T-helper 2 cell treated with Interferon-gamma antibody and Interleukin-4, amounts not matched to agents 5 μg/mL and 100 μg/mL, for 36 hours (primary cell): ENCODE measurements at places on chromosomes 13 and 19.

GRCh38 chr13:75366380-75367280 lies 115.3 kb downstream of the TBC1D4 start:
- DNase-seq: no peak

DNA sequence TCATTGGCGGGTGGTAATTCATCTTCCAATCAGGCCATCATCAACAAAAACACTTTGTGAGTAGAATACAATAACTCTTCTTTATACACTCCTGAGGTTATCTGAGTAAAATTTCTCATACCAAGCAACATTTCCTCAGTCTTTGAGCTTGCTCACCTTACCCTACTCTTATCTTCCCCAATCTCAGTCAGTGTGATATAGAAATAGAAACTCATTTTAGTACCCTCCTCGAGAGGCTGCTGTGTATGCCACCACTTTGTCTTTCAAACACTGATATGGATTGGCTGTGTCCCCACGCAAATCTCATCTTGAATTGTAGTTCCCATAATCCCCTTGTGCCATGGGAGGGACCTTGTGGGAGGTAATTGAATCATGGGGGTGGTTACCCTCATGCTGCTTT lies 209.7 kb downstream of the RBM26 start:
- peak; percentile 20 for DNase-seq

GRCh38 chr13:88552966-88553365 lies 881.8 kb downstream of the SLITRK5 start:
- no peak for DNase-seq

- DNase-seq: peak; percentile 69
These were observed 67.4 kb downstream of the STK24 start for GRCh38 chr13:98509271-98510155.

DNA sequence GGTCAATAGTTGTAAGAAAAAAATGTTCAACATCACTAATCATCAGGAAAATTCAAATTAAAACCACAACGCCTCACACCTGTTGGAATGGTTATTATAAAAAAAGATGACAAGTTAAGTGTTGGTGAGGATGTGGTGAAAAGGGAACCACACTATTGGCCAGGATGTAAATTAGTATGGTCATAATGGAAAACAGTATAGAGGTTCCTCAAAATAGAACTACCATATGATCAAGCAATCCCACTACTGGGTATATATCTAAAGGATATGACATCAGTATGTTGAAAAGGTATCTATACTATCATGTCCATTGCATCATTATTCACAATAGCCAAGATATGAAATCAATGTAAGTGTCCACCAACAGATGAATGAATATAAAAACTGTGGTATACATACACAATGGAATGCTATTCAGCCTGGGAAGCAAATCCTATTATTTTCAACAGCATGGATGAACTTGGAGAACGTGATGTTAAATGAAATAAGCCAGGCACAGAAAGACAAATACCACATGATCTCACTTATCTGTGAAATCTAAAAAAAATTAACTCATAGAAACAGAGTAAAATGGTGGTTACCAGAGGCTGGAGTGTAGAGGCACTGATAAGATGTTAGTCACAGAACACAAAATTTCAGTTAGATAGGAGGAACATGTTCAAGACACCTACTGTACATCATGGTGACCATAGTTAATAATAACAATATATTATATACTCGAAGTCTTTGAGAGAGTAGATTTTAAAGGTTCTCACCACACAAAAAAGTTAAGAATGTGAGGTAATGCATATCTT lies 56.6 kb downstream of the TBC1D4 start:
- DNase-seq: no peak

DNA sequence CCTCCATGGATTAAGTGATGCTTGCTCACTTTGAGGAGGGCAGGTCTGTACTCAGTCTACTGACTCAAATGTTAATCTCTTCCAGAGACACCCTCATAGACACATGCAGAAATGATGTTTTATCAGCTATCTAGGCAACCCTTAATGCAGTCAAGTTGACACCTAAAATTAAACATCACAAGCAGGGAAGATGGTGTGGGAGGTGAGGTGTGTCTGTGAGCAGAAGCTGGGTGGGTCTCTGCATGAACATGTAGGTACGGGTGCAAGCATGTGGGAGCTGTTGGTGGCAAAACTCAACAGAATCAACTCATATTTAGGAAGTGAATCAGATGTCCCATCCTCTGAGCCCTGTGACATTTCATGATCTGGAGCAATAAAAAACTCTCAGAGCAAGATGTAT lies 249.2 kb upstream of the SGCG start:
- DNase-seq: no peak

DNA sequence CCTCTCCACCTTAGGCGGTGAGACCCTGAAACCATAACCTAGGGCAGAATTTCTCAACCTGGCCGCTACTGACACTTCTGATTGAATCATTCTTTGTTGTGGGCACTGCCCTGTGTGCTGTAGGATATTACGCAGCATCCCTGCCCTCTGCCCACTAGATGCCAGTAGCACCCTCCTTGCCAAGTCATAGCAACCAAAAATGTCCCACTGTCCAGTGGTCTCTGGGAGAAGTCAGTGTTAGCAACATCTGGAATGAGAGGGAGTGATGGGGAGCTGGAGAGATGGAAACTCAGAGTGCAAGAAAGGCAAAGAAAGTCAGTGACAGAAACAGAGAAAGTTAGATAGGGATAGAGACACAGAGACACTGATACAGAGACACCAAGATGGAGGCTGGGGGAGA lies 13.6 kb downstream of the KLK4 start:
- no peak for DNase-seq

- peak; percentile 37 for DNase-seq
These were observed 22.3 kb upstream of the XPO4 start for GRCh38 chr13:20924758-20925394.

GRCh38 chr13:46206143-46206542 lies 5.6 kb upstream of the LRRC63 start:
- DNase-seq: no peak

DNA sequence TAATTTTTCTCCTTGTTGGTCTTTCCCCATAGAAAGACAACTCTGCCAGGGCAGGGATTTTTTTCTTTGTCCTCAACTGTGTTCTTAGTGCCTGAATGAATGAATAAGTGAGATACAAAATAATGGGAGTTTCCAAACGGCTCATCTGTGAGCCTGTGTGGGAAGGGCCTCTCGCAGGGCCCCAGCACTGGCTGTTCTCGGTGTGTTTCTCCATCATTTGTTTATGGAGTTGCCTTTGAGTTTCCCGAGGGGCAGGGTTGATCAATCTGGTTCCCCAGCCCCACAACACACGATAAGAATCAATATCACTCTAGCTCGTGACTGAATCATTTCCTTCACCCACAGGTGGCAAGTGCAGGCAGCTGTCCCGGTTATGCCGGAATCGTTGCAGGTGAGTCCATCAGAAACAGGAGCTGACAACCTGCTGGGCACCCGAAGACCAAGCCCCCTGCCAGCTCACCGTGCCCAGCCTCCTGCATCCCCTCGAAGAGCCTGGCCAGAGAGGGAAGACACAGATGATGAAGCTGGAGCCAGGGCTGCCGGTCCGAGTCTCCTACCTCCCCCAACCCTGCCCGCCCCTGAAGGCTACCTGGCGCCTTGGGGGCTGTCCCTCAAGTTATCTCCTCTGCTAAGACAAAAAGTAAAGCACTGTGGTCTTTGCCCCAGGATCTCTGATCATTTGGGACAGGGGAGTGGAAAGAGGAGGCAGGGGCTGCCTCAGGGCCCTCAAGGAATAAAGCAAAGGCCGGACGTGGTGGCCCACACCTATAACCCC lies 14.9 kb downstream of the FXYD5 start:
- DNase-seq: no peak

- DNase-seq: no peak
These were observed 94.7 kb downstream of the ZDHHC20 start for GRCh38 chr13:21364357-21364756.

DNA sequence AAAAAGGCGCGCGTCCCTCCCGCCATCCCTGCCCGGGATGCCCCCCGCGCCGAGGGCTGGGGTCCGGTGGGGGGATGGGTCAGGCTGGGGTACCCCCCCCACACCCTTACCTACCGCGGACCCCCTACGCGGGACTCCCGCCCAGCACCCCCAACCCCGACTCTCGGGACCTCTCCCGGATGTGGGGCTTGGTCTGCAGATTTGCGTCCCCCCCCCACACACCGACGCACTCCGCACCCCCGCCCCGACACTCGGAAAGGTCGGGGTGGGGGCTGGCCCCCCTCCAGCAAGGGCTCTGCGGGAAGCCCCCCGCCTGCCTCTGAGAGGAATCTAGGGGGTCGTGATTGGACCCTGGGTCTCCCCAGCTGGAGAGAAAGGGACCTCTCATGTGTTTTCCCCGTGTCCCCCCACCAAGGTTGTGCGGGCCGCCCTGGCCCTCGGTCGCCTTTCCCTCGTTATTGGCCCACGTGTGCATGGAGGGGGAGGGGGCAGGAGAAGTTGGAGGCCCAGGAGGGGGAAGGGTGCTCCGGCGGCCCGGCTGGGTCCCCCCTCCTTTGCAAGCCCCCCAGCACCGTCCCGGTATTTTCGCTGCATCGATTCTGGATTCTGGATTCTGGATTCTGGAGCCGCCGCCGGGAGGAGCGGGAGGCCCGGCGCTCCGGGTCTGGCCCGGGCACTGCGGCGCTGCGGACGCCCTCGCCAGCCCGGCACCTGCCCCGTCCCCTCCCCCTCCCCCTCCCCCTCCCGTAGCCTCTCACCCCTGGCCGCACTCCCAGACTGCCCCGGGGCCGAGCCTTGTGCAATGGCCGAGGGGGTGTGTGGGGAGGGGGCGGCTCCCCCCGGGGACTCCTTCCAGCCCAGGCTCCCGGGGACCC lies 607 bp downstream of the NFIC start:
- DNase-seq: no peak

- no peak for DNase-seq
These were observed 541.1 kb upstream of the SPRY2 start for GRCh38 chr13:80881942-80882445.

DNA sequence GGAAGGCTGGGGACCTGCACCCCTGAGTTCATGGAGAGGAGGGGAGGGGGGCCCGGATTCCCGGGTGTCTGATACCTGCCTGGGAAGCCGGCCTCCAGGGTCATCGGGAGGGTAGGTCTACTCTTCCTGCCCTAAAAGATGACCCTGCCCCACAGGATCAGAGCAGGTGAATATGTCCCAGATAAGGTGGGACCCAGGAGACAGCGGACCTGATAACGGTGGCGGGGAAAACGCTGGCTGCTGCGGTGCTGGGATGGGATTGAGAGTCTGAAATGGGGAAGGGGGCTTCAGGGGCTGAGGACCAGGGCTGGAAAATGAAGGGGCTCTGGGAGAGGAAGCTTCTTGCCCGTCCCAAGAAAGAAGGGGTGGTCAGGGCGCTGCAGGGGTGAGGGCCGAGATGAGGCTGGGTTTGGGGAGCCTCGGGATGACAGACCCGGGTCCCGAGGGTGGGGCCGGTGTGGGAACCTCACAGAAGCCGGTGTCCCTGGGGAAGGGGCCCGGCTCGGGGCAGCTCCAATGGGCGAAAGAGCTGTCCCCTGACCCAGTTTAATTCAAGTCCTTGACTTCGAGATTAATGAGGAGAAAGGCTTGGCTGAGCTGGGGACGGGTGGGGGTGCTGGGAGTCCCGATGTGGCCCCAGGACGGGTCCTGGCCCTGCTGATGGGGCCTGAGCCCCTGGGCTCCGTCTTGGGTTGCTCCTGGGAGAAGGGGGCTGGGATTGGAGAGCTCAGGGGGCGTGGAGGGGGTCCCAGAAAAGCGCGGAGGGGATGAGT lies 823 bp downstream of the TTYH1 start:
- no peak for DNase-seq

DNA sequence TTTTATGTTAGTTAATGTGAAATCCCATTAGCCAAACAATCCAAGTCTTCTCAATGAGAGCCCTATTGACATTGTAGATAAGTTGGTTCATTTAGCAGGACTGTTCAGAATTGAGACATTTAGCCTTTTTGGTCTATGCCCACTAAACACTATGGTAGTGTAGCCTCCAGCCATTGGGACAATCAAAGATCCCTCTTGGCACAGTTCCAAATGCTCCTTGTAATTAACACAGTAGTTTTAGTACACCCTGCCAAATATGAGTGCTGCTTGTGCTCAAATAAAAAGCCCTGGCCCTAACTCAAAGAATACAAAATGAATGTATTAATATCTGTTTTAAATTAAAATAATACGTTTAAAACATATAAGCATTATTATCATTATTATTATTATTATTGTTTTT lies 15.4 kb upstream of the FAM216B start:
- no peak for DNase-seq

DNA sequence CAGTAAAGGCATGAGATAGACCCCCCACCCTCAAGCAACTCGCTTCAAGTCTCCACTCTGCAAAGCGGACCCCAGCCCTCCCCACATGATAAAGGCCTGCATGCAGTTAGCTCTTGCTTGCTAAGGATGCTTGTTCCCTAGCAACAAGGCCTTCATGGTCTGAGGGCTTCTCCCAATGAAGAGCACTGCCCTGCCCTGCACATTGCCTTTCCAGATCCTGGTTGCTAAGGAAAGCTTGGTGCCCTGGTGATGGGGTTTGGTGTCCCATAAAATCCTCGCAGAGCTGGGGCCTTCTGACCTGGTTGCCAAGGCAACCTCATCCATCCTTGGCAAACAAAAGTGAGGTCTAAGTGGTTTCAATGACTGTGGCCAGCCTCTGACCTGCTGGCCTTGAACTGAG lies 6.0 kb downstream of the DBP start:
- no peak for DNase-seq

DNA sequence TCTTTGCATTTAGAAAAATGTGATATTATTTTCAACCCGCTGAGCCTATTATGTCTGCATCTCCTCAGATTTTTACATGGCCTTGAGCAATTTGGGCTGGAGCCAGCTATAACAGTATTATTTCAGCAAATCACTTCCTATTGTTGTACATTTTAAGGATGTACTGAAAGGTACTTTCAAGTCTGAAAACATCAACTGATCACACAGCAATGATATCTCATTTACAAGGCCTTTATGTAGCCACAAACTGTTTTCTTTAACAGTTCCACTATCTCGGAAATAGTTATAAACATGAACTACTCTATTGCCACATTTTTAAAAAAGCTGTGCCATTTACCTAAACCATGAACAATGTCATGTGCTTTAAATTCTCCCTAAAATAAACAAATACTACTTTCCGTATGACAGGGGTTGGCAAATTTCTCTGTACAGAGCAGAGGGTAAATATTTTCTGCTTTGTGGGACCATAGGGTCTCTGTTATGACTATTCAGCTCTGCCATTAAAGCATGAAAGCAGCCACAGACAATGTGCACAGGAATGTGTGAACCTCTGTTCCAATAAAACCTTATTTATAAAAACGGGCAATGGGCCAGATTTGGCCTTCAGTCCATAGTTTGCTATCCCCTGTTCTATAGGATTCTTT lies 560.4 kb downstream of the GPC6 start:
- DNase-seq: no peak

- no peak for DNase-seq
These were observed 175.3 kb downstream of the FGF14 start for GRCh38 chr13:102226591-102226990.

DNA sequence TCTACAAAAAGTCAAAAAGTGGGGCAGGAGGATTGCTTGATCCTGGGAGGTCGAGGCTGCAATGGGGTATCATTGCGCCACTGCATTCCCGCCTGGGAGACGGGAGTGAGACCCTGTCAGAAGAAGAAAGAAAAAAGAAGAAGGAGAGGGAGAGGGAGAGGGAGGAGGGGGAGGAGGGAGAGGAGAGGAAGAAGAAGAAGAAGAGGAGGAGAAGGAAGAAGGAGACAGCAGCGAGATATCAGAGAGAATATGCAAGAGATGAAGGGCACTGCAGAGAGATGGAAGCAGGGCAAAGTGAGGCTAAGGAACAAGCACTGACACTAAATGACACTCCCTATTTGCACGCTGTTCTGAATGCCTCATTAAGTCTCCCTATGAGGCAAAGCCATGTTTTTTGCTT lies 14.5 kb downstream of the CYP2F1 start:
- no peak for DNase-seq

GRCh38 chr13:102774214-102774568 lies 605 bp upstream of the TEX30 start:
- DNase-seq: no peak

- no peak for DNase-seq
These were observed 2.3 kb upstream of the PSPN start for GRCh38 chr19:6378041-6378440.
